ENCODE measurements at places on chromosomes 2 and 18.

DNA sequence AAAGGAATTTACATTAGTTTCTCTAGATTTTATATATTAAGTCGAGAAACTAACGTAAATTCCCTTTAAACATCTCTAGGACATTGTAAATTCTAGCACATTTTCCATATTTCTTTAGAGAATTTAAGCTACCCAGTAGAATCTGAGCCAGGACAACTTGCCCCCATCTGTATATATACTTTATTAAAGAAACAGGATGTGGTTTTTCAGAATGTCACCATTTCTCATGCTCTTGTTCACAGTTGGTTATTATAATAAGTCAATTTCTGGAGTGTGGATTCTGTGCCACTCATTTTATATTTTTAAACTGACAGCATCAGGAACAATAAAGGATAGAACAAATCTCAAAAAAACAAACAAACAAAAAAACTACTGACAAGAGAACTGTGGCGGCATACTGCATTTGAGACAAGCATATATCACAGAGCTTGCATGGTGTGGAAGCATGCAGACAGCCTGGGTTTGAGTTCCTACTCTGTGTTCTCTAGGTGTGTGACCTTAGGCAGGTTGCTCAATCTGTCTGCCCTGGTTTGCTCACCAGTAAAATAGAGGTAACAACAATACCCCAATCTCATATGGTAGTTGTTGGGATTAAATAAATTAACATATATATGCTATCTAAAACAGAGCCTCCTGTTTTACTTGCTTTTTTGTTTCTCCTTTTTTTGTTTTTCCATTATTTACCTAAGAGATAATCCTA lies 61.4 kb upstream of the DNER start:
- no peak for DNase-seq

- DNase-seq = no peak
Observed at GRCh38 chr18:76589316-76589715, 94.3 kb upstream of the ZNF516 start.

DNA sequence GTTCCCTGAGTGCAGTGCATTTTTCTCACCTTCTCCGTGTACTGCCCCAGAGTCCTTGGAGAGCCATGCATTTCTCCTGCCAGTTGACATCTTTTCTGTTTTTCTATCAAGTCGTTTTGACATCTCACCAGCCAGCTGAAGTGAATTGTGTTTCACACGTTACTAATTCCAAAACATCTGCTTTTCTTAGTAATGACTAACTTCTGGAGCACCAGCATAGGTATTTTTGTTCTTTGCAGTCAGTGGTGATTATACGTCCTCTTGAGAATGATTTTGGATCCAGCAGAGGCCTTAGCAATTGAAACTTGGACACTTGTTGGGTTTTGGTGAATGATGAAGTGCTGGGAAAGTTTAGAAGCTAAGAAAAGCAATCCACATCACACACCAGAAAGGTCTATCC lies 112.5 kb downstream of the PIK3C3 start:
- no peak for DNase-seq

GRCh38 chr2:61762292-61762691 lies 91.6 kb downstream of the FAM161A start:
- DNase-seq = no peak

DNA sequence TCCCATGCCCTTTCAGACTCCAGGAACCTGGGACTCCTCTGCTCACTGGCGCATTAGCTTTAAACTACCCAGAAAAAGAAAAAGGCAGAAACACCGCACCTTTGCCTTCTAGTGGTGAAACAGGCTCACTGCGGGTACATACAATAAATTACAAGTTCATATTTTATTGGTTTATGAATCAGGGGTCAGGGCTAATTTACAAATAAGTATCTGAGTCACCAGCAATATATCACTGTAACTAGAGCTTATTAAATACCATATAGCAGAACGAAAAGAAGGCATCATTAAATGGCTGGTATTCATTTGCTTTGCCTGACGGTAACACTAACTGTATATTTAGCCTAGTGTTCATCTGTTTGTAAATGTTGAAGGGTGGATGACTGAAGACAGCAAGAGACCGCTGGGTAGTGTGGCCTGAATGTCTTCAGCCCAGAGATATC lies 26.9 kb upstream of the DTNB start:
- DNase-seq = peak; percentile 20

DNA sequence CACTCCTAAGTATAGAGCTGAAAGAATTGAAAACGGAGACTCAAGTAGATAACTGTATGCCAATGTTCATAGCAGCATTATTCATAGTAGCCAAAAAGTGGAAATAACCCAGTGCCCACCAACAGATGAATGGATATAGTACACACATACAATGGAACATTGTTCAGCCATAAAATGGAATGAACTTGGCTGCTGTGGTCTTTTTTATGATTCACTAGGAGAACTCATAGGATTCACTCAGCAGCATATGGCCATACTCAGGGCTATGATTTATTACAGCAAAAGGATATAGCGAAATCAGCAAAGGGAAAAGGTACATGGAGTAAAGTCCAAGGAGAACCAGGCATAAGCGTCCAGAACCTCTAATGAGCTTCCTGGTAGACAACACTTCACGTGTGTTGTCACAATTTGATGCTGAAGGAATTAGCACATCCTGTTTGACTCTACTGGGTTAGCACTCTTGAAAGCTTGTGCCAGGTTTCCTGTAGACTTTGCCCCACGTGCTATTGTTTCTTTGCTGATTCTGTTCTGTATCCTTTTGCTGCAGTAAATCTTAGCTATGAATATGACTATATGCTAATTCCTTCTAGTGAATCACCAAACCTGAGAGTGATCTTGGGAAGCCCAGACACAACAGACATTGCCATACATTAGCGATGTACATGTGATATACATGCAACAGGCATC lies 15.7 kb downstream of the SPC25 start:
- no peak for DNase-seq

DNA sequence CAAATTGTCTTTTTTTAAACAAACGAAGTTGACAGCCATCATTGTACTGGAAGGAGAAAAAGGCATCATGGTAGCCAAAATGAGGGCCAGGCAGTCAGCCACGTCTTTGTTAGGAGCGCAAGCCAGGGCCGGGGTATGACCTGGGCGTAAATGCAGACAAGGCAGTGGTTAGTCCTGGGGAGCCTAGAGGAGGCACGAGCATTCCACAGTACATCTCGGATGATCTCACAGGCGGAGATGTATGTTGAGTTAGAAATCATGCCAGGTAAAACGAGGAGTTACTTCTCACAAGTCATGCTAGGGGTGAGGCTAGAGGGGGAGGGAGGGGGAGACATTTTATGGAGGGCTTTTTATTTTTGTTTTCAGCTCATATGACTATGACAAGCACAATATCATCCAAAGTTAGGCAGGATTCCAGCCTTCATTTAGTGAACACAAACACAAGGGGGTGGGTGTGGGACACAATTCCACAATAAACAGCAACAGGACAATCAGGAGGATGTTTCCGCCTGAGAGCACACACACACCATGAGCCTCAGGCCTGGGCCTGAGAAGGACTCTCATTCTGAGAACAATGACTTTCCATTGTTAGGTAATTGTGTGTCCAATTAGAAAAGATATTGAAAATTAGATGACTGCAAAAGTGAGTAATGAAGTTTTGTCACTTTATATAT lies 64.4 kb upstream of the PGAP1 start:
- no peak for DNase-seq

DNA sequence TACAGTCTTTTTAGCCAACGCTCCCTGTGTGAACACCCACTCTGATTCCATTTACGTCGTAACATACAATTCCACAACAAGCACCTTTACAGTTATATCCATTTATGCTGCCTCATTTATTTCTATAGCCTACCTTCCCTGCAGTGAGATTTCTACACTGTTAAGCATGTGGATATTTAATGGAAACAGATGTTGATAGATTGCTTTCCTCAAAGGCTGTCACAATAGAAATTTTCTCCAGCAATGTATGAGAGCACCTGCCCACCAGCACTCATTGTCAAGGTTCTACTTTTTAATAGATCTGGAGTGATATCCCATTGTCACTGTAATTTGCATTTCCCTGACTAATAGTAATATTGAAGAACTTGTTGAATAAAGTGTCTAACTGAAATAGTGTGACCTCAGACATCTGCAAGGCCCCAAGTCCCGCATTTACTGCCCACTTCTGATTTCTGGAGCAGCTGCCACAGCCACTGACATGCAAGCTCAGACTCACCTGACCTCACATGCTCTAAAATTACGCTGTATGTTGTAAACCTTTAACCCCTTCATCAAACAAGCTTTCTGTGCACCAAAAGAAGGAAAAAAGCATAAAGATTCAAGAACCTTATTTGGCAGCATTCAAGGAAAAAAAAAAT lies 295.1 kb downstream of the CNTNAP5 start:
- DNase-seq = no peak

GRCh38 chr2:118668431-118669424 lies 178.7 kb downstream of the EN1 start:
- peak; percentile 46 for DNase-seq

DNA sequence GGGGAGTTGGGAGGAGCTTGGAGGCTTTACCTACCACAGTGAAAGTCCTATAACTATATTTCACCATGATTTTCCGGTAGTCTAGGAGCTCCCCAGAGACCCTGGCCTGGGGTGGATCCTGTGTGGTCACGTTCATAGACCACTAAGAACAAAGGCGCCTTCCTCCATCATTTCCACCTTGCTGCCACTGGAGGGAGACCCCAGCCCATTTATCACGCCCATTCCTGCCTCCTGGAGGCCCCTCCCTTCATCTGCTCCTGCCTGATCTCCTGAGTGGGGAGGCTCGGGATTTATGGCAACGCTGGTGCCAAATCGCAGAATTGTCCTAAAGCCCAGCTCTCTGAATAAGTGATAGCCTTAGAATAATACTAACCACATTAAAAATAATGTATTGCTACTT lies 507.6 kb upstream of the SPHKAP start:
- DNase-seq = no peak

- DNase-seq = no peak
Observed at GRCh38 chr18:24089076-24089475, 49.8 kb upstream of the CABYR start.

DNA sequence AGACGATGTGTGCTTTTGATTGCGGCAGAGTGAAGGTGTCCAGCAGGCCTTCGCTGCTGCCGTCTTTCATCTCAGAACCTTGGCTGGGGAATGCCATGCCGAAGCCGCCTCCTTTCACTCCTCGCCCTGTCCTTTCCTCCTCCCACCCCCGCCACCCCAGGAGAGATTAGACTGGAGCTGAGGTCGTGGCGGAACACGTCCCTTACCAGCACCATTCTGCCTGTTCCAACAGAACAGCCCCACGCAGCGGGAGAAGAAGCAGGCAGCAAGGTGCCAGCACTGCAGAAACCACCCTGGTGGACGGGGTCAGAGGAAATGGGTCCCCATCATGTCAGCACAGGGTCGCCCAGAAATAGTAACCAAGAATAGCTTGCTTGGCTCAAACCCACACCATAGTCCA lies 24.8 kb upstream of the RBM44 start:
- DNase-seq = no peak

DNA sequence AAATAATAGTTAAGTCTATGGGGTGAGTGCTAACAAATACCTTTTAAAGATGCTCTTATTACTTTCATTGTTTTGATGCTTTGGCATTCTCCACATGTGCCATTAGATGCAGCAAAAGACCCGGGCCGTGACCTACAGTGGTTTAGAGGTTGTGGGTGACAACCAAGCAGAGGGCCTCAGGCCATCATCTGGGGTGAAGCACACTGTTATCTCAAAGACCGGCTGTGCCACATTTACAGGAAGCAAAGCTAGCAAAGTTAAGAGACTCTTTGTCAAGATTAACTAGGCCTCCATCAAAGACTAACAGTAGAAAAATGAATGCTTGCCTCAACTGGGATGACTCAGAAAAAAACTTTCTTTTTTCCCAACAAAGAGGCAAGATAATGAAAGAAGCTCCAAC lies 695.3 kb downstream of the SATB2 start:
- DNase-seq = no peak

- no peak for DNase-seq
Observed at GRCh38 chr18:22493940-22494339, 76.2 kb upstream of the CTAGE1 start.

DNA sequence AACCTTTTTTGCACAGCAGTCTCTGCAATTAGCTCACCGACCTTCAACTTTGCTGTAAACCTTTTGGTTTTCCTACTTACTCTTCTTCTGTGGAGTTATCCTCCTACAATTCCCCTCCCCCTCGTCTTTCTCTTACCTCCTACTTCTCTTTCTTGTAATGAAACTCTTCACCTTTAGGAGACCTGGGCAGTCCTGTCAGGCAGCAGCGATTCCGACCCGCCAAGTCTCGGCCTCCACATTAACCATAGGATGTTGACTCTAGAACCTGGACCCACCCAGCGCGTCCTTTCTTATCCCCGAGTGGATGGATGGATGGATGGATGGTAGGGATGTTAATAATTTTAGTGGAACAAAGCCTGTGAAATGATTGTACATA lies 8.3 kb downstream of the TBR1 start:
- no peak for DNase-seq

DNA sequence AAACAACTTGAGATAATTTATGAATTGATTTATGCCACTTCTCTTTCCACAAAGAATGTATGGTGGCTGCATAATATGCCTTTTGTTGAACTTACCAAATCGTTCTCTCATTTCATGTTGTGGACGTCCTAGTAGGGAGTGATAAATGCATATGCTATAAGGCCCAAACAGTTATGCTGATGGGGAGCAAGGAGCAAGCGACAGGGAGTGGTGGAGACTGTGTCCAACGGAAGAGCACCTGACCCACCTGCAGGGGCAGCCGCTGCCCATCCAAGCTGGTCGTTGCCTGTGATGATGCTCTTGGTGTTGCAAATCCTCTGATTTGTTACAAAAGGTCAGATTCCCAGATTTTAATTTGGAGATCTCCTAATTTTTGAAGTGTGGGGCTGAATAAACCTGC lies 31.0 kb upstream of the MGAT4A start:
- DNase-seq = no peak

- DNase-seq = no peak
Observed at GRCh38 chr2:194223218-194223617, 1433.8 kb upstream of the SLC39A10 start.

DNA sequence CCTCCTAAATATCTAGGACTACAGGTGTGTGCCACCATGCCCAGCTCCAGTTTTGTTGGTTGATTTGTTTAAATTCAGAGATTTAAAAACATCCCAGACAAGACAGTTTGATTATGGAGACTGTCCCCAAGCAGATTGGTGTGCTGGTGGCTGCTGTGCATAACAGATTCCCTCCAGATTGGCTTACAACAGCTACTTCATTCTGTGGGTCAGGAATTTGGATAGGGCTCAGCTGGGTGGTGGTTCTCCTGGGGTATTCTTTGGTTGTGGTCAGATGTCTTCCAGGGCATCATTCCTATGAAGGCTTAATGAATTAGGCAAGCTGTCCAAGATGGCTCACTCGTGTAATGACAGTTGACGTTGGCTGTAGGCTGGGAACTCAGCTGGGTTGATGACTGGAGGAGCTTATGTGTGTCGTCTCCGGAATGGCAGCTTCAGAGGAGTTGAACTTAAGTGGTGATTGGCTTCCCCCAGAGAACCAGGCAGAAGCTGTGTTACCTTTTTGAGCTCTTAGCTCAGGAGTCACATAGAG lies 10.6 kb upstream of the SNORC start:
- DNase-seq = no peak

DNA sequence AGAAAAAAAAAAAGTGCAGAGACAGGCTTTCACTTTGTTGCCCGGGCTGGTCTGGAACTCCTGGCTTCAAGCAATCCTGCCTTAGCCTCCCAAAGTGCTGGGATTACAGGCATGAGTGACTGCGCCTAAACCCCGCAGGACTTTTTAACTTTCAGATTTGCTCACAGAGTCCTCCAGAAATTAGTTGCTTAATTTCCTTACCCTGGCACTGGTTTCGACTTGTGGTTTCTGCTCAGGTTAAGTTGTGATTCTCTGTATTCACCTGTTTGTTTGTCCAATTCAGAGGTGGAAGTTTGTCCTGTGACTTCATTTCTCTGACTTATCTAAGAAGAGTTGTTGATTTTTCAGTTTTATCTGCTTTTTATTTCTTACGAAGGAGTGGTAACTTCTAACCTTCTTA lies 238.1 kb downstream of the TMEM182 start:
- DNase-seq = no peak

Data from kidney glomerular epithelial cell (primary cell).